ENCODE measurements at places on chromosomes 11 and 22.

DNA sequence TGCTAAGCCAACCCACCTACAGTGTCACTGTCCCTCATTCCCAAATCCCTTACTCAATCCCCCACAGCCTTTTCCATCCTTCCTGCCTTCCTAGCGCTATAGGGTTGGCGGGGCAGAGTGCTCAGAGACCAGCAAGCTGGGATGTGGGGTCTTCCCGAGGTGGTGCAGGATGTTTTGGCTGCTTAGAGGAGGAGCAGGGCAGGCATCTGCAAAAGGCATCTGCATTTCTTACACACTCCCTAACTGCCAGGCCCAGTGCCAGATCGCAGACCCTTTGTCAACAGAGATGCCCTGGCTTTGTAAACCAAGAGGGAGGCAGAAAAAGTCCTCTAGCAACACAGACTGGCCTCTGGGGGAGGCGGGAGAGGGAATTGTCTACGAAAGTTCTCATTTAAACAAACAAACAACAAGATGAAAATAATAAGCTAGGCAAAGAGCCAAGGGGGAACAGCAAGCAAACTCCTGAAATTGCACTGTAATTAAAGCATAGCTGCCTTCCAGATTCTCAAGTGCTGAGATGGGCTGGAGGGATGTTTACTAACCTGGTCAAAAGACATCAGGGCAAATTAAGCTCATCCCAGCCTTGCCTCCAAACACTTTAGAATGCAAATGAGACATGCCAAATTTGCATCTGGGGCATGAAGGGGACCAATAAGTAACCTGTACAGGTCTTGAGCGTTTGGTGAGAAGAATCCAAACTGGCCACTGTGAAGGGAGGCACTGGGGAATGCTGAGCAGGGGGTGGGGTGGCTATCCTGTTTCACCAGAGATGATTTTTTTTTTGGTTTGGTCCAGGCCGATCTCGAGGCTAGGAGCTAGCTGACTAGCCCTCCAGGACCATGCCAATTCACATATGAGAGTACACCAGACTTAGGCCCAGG lies 38.1 kb upstream of the ADA2 start:
- no peak for DNase-seq

DNA sequence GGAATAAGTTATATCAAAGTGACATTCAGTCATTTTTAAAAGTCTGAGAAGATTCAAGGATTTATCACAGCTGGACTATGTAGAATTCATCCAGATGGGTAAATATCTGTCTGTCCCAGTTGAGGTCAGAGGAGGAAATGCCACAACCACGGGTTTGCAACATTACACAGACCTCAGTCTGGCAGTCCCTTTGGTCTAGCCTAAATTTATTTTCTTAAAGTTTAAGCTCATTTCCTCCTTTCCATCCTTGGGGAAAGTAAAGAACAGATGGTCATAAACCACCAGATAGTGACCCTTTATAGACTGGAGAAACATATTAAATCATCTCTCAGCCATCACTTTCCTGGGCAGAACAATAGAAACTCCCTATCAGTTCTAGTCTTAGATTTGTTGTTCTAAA lies 238.4 kb upstream of the DDI1 start:
- DNase-seq = no peak

DNA sequence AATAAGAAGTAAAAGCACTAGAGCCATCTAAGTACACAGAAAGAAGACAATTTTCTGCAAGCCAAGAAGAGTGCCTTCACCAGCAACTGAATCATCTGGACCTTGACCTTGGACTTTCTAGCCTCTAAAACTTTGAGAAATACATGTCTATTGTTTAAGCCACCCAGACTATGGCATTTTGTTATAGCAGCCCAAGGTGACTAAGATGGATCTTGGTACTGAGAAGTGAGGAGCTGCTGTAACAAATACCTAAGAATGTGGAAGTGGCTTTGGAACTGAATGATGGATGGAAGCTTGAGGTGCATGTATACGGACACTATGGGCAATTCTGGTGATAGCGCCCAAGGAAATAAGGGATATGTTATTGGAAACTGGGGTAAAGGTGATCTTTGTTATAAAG lies 14.9 kb downstream of the CFAP300 start:
- no peak for DNase-seq

DNA sequence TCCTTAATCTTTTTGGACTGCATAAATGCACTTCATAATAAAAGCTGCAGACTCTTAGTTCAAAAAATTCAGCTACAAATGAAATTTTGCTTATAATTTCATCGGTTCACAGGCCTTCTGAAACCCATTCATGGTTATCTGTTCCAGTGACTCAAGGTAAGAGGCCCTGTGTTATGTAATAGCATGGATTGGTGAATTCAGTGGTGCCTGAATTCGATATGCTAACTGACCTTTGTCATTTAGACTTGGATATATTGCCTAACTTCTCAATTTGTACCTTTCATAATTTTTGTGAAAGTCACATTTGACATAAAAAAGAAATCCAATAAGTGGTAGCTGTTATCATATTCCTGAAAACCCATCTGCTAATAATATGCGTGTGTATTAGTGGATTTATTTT lies 349.9 kb upstream of the KIRREL3 start:
- no peak for DNase-seq

- DNase-seq = no peak
Measured at GRCh38 chr11:77548552-77549445, 41.0 kb upstream of the AQP11 start.

GRCh38 chr22:47651216-47651987 lies 889.0 kb downstream of the TBC1D22A start:
- no peak for DNase-seq

All from mesenteric fat pad (tissue), 1 donor.